Fibroblast of lung (primary cell): ENCODE measurements at places on chromosomes 13 and 19. TPM values are rescaled to one million over a fixed set of nuclear protein-coding genes. Genes with fewer than 3 reads are reported as not detected.

The SCEL gene
- not detected in 2 replicates for total RNA-seq

GRCh38 chr13:102658660-102659059 is 36.2 kb downstream of the METTL21C start:
- DNase-seq, result no peak

DNA sequence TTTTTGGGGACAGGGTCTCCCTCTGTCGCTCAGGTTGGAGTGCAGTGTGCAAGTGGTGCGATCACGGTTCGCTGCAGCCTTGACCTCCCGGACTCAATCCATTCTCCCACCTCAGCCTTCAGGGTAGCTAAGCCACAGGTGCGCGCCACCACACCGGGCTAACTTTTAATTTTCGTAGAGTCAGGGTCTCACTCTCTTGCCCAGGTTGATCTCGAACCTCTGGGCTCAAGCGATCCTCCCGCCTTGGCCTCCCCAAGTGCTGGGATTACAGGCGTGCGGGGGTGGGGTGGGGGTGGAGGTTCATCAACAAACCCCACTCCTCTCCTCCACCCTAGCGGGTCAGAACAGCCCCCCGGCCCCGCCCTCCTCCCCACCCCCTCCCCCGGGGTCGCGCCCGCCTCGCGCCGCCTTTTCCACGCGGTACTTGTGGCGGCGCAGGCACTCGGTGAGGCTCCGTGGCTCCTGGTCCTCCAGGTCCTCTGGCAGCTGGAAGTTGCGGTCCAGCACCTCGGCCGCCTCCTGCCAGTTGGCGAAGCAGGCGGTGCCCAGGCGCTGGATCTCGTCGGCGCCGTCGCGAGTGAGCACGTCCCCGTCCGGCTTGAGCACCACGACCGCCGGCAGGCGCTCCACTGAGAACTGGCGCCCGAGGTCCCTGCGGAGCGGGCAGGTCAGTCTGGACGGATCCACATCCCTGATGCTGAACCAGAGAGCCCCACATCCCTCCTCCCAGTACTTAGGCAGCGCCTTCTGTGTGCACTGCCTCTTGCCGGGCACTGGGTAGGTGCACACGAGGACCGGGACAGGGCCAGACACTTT is 5.2 kb downstream of the NXNL1 start:
- DNase-seq, result no peak

- peak; percentile 71 for DNase-seq
Measured at GRCh38 chr19:40147693-40148347, 43.4 kb upstream of the MAP3K10 start.

DNA sequence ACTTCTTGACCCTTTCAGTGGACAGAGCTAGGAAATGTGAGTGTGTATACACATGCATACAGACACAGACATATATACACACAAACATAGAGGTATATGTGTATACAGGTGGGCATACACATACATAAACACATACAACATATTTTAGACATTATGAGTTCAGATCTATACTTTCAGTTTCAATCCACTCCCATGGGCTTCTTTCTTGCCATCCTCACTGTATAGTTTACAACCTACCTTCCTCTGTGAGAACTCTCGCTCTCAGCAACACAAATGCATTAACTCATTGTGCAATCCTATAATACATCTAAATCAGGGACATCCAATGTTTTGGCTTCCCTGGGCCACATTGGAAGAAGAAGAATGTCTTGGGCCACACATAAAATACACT is 21.2 kb upstream of the SCEL start:
- no peak for DNase-seq

GRCh38 chr19:45448887-45449299 is 18.9 kb upstream of the FOSB start:
- DNase-seq, result no peak
